Fibroblast of upper back skin (primary cell): ENCODE measurements at places on chromosomes 3 and 15.

DNA sequence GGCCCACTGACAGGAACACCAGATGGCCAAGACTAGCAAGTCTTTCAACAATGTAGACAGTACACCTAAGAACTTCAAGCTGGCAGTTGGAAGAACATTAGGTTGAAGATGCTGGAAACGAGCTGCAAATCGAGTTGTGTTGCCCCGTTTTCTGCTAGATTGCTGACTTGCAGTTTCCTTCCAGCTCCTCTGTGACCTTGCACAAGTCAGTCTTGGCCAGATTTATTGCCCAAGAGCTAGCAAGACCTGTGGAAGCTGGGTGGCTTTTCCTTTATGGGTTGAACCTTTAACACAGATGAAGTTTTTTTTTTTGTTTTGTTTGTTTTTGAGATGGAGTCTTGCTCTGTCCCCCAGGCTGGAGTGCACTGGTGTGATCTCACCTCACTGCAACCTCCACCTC is 2.9 kb upstream of the RBM6 start:
- no peak for DNase-seq

DNA sequence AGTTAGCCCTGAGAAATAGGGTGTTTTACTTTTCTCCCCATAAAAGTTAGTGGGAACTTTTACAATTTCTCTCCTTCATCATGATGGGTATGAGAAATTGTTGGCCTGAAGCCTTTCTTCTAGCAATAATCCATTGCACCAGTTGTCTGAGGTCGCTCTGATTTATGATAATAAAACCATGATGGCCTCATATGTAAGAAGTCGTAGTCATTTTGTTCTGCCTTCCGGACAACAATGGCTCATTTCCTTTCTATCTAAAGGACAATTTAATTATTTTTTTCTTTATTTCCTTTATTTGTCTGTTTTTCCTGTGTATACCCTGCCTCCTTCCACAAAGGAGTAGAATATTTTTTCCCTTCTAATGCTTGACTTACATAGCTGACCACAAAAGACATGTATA is 31.6 kb upstream of the GNB4 start:
- DNase-seq, result no peak

DNA sequence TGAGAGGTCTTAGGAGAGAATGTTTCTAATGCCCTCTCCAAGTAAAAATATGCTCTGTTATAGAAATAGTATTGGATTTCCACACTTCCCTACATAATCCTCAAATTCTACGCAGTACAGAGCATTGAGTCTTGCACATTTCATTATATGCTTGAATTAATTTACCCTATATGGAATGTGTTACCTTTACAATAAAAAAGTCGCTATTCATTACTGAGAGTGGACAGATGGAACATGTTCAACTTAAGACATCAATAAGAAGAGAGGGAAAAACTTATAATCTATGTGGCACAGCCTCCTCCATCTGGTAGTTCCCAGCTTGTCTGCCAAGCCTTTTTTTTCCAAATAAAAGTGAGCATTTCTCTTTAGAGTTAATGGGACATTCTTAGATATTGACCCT is 417.9 kb downstream of the MECOM start:
- no peak for DNase-seq

- DNase-seq, result peak; percentile 93
Observed at GRCh38 chr3:73502609-73503583, 121.8 kb downstream of the PDZRN3 start.

GRCh38 chr3:16975083-16975482 is 90.3 kb downstream of the PLCL2 start:
- DNase-seq, result no peak

- DNase-seq, result peak; percentile 90
Observed at GRCh38 chr3:195270817-195271409, at the start of gene XXYLT1. Gene XXYLT1, minus strand, starts transcription at chr3:195271159. Its CDS starts 101 bp downstream, at chr3:195271058.

- DNase-seq, result no peak
Observed at GRCh38 chr15:71145648-71146047, 30.4 kb downstream of the THSD4 start.

- DNase-seq, result no peak
Observed at GRCh38 chr15:94432279-94432678, 200.9 kb downstream of the MCTP2 start.

GRCh38 chr3:87674397-87675161 is 384.2 kb downstream of the CGGBP1 start:
- no peak for DNase-seq

DNA sequence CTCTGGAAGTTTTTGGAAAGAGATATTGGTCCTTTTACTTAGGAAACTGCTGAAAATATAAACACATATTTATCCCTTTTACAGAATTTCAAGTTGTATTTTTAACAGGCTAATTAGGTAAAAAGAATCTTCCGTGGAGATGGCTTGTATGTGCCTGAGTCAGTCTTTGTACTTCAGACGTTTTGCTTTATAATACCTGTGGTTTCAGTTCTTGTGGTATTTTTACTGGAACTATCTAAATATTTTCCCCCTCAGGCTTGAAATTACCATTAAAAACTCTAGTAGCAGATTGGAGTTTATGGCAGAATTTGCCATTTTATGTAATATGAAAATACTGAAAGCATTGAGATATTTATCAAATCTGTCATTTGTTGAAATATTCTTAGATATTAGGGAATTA is 151.6 kb upstream of the CGNL1 start:
- DNase-seq, result peak; percentile 76

- DNase-seq, result peak; percentile 83
Observed at GRCh38 chr3:47225310-47225906, 57.2 kb downstream of the KIF9 start.

GRCh38 chr15:31440754-31441311 is 114.2 kb downstream of the KLF13 start:
- DNase-seq, result peak; percentile 31

DNA sequence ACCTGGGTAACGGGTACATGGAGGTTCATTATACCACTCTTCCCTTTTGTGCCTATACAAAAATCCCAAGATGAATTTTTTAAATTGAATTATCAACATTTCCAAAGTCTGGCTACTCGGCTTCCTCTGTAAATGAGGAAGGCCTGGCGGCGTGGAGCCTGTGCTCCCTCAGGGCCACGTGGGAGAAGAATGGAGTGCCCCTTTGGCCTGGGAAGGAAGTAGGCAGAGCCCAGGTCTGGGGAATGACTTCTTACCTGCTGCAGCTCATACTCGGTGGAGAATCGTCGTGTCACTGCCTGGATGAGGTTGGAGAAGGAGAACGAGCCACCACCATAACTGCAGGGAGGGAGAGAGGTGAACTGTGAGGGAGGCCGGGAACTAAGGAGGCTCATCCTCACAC is 14.1 kb downstream of the MESP2 start:
- no peak for DNase-seq

DNA sequence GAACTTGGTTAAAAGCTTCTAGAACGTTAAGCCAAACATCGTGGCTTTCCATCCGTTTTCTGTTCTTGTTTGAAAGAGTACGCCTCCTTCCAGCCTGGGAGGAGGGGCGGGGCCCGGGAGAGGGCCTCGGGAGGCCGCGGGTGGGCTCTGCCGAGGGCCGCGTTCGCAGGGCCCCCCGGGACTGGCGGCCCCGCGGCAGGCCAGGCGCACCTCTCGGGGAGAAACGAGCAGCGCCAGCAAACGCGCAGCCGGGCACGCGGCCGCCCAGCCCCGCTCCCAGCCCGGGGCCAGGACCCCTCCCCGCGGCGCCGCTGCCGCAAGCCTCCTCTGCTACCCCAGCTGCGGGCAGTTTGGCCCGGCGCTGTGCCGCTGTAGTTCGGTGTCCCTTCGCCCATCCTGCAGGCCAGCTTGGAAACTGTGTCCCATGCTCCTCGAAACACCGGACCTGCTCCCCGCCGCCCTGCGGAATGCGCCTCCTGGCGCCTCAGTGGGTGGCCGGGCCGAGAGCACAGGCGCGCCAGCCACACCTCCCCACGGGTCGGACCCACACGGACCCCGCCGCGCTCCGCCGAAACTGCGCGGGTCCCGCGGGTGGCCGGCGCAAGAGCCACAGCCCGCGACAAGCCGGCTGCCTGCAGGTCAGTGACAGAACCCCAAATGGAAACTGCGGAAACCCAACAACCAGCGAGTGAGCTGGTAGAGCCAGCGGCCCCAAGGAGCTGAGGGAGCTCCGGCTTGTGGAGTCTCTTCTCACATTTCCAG is 2.3 kb downstream of the OCA2 start:
- DNase-seq, result no peak

DNA sequence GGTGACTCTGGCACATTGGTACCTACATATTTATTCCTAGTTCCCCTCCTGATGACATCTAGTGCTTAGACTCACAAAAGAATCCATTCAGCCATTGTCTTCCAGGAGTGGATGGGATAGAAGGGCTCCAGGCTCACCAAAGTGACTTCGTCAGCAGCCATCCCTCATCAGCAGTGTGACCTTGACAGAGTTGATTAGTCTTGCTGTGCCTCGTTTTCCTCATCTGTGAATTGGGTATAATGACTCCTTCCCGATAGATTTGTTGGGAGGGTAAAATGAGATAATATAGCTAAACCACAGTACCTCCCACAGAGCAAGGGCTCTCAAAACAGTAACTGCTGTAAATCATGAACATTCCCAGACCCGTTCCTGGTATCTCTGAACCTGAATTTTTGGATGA is 10.7 kb downstream of the ACAN start:
- DNase-seq, result no peak

GRCh38 chr3:37739579-37740290 is 121.9 kb upstream of the CTDSPL start:
- DNase-seq, result no peak

DNA sequence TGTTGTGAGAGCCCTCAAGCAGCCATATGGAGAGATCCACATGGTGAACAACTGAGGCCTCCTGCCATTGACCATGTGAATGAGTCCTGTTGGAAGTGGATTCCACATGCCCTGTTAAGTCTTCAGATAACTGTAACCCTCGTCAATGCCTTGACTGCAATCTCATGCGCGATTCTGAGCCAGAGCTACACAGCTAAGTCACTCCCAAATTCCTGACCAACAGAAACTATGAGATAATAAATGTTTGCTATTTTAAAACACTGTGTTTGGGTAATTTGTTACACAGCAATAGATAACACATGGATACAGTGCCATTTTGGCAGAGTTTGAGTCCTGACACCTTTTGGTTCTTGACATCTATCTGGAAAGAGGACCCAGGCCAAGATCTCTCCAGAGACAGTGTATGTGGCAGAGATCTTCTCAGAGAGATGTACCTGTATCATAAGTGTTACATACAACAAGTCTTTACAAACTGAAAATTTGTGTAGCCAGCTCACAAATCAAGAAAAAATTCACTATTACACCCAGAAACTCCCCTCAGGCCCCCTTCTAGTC is 34.5 kb upstream of the BNC1 start:
- no peak for DNase-seq

GRCh38 chr3:184982076-184982475 is 170.1 kb downstream of the VPS8 start:
- DNase-seq, result no peak

DNA sequence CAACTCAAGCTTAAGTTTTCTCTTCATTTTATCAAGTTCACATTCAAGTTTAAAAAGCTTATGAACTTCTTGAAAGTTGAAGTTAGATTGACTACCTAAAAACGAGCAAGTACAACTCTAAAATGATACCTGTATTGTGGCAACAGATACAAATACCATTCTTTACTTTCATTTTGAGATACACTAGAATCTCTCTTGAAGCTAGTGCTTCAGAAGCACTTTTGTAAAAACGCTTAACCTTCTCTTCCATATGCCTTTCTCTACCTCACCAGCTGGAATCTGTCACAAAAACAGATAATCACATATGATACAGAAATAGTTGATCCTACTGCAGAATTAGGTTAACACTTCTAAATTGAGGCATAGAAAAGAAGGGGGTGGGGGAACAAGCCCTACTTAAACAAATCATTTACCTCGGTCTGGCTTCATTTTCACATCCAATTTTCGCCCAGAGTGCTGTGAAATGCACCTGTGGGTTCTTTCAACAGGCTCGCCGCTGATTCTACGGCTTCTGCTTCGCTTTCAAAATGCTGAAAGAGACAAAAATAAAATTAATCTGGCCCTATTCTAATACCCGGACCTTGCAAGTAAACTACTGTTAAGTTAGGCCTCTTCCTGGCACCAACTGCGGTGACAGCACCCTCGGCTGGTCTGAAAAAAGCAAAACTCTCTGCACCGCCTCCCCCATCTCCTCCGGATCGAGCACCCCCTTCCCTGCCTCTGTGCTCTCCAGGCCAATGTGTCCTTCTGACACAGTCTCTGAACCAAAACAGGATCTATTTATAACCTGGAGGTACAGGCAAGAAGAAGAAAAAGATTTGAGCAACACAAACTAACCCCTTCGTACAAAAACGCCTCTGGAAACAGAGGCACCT is 1.4 kb downstream of the ATOSA start:
- DNase-seq, result peak; percentile 49

GRCh38 chr3:69425249-69425648 is 39.4 kb upstream of the FRMD4B start:
- DNase-seq, result peak; percentile 41

DNA sequence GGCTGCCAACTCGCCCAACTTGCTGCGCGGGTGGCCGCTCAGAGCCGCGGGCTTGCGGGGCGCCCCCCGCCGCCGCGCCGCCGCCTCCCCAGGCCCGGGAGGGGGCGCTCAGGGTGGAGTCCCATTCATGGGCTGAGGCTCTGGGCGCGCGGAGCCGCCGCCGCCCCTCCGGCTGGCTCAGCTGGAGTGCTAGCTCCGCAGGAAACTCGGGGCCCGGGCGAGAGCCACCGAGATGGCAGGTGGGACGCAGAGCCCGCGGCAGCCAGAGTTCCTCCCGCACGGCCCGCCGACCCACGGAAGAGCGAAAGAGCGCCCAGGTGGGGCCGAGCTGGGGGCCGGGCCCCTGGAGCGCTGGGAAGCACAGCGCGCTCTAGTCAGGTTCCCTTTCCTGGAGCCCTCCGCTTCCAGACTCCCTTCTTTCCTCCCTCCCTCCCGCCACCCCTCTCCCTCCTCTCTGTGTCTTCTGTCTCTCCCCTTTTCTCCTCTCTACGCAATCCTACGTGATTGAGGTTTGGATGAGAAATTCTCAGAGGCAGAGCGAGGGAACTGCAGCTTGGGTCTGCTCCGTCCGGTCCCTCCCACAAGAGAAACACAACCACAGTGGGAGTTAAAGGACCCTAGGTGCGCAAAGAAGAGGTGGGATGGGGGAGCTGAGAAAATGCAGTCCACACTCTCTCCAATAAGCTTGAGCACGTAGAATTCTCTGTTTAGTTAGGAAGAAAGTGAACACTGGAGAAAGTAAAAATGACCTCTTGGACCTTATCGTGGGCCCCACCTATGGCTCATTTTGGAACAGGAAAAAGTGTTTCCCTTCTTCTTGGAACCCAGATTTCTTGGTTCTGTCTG is 317.3 kb downstream of the FGF12 start:
- peak; percentile 17 for DNase-seq

DNA sequence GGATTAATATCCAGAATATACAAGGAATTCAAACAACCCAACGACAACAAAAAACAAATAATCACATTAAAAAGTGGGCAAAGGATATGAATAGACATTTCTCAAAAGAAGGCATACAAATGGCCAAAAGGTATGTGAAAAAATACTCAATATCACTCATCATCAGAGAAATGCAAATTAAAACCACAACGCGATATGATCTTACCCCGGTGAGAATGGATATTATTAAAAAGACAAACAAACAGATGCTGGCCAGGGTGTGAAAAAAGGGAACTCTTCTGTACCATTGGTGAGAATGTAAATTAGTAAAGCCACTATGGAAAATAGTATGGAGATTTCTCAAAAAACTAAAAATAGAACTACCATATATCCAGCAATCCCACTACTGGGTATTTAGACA is 43.5 kb upstream of the MEF2A start:
- no peak for DNase-seq

- no peak for DNase-seq
Observed at GRCh38 chr3:176655404-176656094, 541.7 kb downstream of the TBL1XR1 start.

- no peak for DNase-seq
Observed at GRCh38 chr3:160403028-160403545, 3.6 kb downstream of the SMC4 start.

GRCh38 chr15:53910852-53911251 is 67.4 kb upstream of the UNC13C start:
- no peak for DNase-seq
